ENCODE measurements at places on chromosomes 6 and 20.

GRCh38 chr20:48425817-48426612 lies 401.8 kb downstream of the PREX1 start:
- DNase-seq = no peak

GRCh38 chr6:113750151-113750855 lies 106.8 kb upstream of the MARCKS start:
- no peak for DNase-seq

GRCh38 chr6:123402052-123402451 lies 234.7 kb downstream of the TRDN start:
- DNase-seq = no peak

DNA sequence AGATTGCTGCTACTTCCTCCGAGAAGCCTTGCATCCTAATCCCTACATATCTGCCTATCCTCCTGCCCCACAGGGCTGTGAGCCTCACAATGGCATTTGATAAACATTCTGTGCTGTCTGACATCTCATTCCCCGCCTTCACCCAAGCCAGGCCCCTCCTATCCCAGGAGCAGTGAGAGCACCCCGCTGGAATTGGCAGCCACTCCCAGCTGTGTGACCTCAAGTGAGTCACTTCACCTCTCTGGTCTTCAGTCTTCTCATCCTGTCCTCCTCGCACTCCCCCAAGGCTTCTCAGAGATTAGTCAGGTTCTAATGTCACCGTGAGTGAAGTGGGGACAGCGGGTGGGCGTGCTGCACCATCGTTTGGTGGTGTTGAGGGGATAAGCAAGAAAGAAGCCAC lies 81.7 kb downstream of the CDH22 start:
- DNase-seq = no peak

DNA sequence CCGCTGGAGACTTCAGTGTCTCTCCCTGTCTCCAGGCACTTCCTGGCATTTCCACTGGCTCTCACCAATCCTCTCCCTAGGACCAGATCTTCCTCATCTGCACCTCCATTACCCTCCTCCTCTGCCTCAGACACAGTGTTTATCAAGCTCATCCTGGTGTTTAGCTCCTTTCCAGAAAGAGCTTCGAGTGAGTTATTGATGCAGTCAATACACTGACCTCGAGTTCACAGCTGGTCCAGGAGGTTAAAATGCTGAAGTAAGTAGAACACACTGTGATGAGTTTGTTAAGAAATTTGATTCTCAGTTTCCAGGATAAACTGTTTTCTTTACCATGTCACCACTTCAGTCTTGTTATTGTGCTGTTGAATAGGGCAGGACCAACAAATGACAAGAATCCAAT lies 42.1 kb upstream of the ARMC2 start:
- no peak for DNase-seq

- DNase-seq = peak; percentile 83
Measured at GRCh38 chr6:112044856-112045255, 9.0 kb upstream of the CCN6 start.

DNA sequence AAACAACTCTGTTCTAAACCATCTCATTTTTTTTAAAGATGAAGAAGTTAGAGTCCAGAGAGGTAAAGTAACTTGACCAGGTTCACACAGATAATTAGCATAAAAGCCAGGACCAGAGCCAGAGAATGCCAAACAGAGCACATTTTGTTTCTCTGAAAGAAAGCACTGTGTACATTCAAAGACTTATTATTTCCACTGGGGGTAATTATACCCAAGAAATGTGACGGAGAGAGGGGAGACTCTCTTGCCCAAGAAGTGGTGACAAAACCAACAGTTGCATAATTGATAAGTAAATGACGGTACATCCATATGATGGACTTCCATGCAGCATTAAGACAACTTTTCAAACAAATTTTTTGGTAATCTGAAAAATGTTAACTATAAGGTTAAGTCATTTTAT lies 111.6 kb downstream of the RTN4IP1 start:
- DNase-seq = no peak

GRCh38 chr6:390914-391558 lies 516 bp upstream of the IRF4 start:
- DNase-seq = no peak

- DNase-seq = no peak
Measured at GRCh38 chr6:5443491-5443890, 182.2 kb downstream of the FARS2 start.

DNA sequence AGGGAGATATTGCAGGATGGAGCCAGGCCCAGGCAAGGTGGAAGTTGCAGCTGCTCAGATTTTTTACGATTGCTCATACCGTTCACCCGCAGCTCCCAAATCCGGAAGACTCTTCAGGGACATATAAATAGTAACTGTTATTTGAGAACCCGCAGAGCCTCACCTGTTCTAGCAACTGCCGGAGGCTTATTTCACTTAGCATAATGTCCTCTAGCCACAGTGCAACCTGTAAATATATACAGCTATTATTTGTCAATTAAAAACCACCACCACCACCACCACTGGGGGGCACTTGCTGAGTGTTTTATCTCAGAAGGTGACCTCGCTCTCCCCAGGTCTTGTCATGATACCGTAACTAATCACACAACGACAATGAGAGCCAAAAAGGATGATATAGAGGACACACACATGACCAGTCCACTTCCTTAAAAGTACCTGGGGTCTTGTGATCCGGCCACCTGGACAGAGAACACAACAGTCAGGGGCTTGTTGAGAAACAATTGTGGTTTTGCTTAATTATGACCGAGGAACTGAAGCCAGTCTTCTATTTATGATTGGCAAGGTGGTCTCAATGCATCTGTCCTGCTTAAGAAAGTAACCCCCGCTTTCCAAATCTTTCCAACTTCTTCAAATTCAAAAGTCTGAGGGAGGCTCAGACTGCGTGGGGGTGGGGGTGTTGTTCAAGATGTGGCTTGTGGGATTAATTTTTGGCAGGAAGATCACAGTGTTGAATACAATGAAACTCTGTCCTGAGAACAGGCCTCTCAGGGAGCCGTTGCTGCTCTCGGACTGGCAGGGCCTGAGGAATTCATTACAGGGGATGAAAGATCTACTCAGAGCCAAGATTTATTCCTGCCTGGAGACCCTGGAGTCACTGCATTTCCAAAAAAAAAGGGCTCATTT lies 107.7 kb upstream of the PRND start:
- DNase-seq = peak; percentile 46

DNA sequence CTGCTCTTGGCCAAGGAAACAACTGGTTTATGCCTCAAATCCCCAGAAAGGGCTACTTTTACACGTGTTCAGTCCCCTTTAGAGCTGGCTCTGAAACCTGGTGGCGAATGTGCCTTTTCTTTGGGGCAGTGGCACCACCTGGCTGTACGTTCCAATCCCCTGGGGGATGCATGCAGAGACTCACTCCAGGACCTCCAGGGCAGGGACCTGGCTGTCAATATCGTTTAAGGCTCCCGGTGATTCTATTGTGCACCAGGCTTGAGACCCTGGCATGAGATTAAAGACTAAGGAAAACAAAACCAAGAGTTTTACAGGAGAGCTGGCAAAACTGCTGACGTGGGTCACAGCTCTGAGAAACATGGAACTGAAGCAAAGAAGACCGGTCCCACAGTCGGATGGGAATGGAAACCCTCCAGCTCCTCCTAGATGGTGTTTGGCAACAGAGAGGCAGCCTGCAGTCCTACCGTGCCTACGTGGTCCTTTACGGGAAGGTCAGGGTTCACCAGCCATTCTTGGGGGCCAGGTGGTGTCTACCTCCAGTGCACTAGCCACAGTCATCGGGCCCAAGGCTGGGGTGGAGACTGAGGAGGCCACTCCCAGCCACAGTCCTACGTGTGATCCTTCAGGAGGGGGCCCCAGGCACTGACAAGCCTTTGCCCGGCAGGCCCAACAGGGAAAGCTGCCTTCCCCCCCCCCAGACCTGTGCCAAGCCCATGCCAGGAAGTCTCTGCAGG lies 203.3 kb upstream of the CST7 start:
- no peak for DNase-seq

DNA sequence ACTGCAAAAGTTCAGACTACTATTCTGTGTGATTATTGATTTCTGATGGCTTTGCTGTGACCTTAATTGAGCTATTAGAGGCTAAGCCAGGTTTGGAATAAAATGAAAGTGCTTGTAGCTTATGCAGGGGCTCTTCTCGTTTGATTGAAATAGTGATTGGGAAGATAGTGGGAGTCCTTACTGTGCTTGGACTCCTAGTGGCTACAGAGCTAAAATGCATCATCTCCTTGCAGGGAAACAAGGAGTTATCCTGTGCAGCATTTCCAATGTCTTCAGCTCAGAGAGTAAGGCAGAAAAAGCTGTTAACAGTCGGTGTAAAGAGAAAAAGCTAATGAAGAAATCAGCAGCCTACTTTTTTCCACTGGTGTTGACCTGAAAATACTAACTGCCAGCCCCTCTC lies 173.5 kb downstream of the SLC35F1 start:
- no peak for DNase-seq

DNA sequence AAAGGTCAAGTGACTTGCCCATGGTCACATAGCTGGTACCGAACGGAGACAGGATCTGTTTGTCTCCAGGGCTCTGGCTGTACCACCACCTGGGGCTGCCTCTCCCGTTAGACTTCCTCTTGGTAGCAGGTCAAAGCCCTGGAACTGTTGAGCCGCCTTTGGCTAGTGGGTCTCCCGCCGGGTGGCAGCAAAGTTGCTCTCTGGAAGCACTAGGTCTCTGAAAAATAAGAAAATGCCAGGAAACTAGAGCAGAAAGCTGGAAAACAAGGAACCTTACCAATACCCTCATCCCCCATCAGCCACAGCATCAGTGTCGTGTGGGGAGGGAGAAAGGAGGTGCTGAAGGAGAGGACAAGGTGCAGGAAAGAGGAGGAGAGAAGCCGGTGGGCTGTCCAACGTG lies 291.0 kb upstream of the SUPT3H start:
- DNase-seq = no peak

GRCh38 chr20:2219481-2220006 lies 76.3 kb upstream of the TGM3 start:
- DNase-seq = no peak

GRCh38 chr20:49508435-49509199 lies 26.1 kb upstream of the KCNB1 start:
- DNase-seq = peak; percentile 61

DNA sequence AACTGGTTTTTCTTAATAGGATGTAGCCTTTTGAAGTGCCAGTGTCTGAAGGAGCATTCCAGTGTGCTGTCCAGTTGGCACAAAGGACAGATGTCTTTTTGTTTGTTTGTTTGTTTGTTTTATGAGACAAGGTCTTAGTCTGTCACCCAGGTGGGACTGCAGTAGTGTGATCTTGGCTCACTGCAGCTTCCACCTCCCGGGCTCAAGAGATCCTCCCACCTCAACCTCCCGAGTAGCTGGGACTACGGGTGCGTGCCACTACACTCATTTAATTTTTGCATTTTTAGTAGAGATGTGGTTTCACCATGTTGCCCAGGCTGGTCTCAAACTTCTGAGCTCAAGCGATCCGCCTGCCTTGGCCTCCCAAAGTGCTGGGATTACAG lies 27.7 kb downstream of the CDS2 start:
- DNase-seq = no peak

GRCh38 chr6:147689398-147689797 lies 180.9 kb downstream of the SAMD5 start:
- no peak for DNase-seq

DNA sequence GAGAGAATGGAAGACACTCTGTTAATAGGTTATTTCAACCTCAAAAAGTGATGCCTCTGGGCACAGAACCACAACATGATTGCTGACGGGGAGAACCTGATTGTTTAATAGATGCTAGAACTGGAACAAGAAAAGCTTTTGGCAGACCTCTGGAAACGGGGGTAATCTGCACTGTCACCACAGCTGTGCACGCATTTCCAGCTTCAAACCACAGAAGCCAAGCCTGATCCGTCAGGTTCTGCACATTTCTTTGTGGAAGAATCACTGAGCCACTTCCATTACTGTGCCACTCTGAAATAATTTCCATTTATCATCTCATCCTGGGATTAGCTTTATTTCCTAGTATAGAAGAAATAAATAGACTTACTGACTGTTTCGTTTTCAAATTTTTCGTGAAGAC lies 309.3 kb downstream of the FARS2 start:
- no peak for DNase-seq

DNA sequence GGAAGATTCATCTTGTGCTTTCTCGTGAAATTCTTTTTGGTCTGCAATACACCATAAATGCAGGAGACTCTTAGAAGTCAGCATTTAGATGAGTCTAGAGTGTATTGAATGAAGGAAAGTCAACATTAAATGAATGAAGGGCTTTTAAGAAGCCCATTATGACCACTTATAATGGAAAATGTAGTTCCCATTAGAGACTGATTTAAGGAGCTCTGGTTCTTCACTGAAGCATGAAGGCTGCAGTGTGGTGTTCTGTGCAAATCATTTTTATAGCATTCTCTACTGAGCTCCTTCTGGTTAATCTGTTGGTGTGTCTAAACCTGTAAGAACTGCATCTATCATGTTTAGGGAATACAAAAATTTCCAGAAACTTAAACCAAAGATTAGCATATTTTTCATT lies 19.7 kb downstream of the NCOA7 start:
- no peak for DNase-seq

- no peak for DNase-seq
Measured at GRCh38 chr6:166675736-166676135, 48.7 kb upstream of the RPS6KA2 start.

DNA sequence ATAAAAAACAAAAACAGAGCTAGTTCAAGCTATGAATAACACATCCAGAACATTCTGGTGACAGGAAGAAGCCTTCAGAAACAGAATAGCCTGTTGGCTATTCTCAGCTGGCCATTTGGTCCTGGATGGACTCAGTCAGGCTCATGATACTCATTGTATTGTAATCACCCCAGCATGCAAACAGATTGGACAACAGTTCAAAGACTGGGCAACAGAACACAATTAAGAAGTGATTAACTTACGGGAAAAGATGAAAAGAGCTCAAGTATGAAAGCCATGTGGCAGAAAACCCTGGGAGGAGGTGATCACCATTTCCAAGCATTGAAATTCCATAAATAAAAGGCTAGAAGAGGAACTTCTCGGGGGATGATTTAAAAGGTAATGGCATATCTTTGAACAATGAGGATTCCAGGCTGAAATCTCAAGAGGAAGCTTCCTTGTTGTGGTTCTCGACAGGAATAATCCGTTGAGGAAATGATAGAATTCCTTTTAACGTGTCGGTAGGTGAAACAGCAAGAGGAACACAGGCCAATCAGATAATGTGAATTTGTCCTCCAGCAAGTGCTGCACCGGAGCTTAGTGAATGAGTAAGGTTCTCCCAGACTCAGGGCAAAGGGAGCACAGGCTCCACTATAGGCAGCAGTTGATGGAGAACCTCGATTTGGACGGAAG lies 172.4 kb downstream of the BCAS1 start:
- no peak for DNase-seq

DNA sequence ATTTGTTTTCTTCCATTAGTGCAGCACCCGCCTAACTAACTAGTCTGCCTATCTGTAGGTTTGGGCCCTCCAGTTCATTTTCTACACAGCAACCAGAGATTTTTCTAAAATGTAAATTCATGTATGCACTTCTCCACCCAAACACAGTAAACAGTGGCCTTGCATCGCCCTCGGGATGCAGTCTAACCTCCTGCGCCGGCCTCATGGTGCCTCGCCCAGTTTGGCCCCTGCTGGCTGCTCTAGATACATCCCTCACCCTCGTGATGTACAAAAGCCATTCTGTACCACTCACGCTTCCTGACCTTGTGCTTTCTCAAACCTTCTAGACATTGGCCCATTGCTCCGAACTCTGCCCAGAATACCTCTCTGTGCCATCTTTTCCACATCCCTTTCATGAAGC lies 53.8 kb upstream of the VSTM2L start:
- DNase-seq = no peak
